ENCODE measurements at places on chromosomes 13 and 19. TPM values are rescaled to one million over a fixed set of nuclear protein-coding genes. Genes with fewer than 3 reads are reported as not detected.

The RFXAP gene
- 1.4 TPM for polyA plus RNA-seq

The TGFBR3L gene
- 0.08 TPM for polyA plus RNA-seq

The DCT gene
- 0.02 TPM for polyA plus RNA-seq

The PSG2 gene
- polyA plus RNA-seq: not detected

The FGF21 gene
- polyA plus RNA-seq: not detected

The BEST2 gene
- 0.06 TPM for polyA plus RNA-seq

The EDDM13 gene
- polyA plus RNA-seq: 3.0 TPM

The IGFL3 gene
- not detected for polyA plus RNA-seq

The DHPS gene
- 45.5 TPM for polyA plus RNA-seq

The ZNF699 gene
- 1.1 TPM for polyA plus RNA-seq

The GFY gene
- polyA plus RNA-seq: not detected

The PCDH9 gene
- 0.12 TPM for polyA plus RNA-seq

The GTPBP3 gene
- polyA plus RNA-seq: 13.5 TPM

The PDX1 gene
- not detected for polyA plus RNA-seq

The CRB3 gene
- polyA plus RNA-seq: 50.8 TPM

The GAPDHS gene
- not detected for polyA plus RNA-seq

The ZNF569 gene
- 1.1 TPM for polyA plus RNA-seq

The APLP1 gene
- 0.69 TPM for polyA plus RNA-seq

The FGF14 gene
- polyA plus RNA-seq: 0.04 TPM

The FFAR1 gene
- not detected for polyA plus RNA-seq

The RFPL4AL1 gene
- polyA plus RNA-seq: not detected

The CEACAM1 gene
- 38.8 TPM for polyA plus RNA-seq

The LPAR2 gene
- 10.3 TPM for polyA plus RNA-seq

The PSPN gene
- 0.79 TPM for polyA plus RNA-seq

The NLRP11 gene
- not detected for polyA plus RNA-seq

The NCR1 gene
- not detected for polyA plus RNA-seq

The LILRB4 gene
- polyA plus RNA-seq: 0.58 TPM

The SH2D3A gene
- polyA plus RNA-seq: 48.7 TPM

The ZNF536 gene
- 0.53 TPM for polyA plus RNA-seq

The HIF3A gene
- polyA plus RNA-seq: 27.3 TPM

The BCKDHA gene
- polyA plus RNA-seq: 37.0 TPM

The KIR2DL1 gene
- polyA plus RNA-seq: not detected

All from esophagus (tissue), 2 donors.